Stimulated activated CD4-positive, alpha-beta T cell treated with anti-CD3 and anti-CD28 coated beads, Interleukin-2, amount 100 ng/mL, for 48 hours (primary cell): ENCODE measurements at places on chromosomes 12 and 14.

- DNase-seq, result no peak
Measured at GRCh38 chr12:85679296-85679695, 156.9 kb downstream of the RASSF9 start.

DNA sequence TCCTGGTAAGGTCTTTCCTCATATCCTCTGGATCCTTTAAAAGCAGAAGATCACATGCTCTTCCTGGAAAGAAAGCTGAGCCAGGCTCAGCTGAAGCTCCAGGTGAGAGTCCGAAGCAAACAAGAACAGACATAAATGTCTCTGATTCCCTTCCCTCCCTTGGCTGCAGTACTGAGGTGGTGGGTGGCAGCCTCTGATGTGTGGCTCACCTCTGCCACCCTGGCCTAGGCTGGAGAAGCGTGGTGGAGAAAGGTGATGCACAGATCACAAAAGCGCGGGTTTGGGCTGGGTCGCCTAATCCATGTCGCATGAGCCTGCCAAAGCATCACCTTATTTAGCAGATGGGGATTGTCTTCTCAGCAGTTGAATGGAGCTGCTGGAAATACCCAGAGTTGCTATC lies 2.8 kb upstream of the KRT76 start:
- no peak for DNase-seq

- DNase-seq, result no peak
Measured at GRCh38 chr12:4579305-4580102, 17.5 kb downstream of the DYRK4 start.

- no peak for DNase-seq
Measured at GRCh38 chr12:118900993-118901392, 80.3 kb upstream of the SRRM4 start.

- no peak for DNase-seq
Measured at GRCh38 chr14:105793836-105794235, 267.5 kb downstream of the TMEM121 start.
